Naive B cell (primary cell): ENCODE measurements at places on chromosomes 1 and 21. TPM values are rescaled to one million over a fixed set of nuclear protein-coding genes. Genes with fewer than 3 reads are reported as not detected.

UTP25 gene
- polyA plus RNA-seq, result 11.9 TPM

RHBG gene
- not detected for polyA plus RNA-seq

- no peak for DNase-seq
Observed at GRCh38 chr1:173400387-173400995, 76.6 kb upstream of the PRDX6 start.

DNA sequence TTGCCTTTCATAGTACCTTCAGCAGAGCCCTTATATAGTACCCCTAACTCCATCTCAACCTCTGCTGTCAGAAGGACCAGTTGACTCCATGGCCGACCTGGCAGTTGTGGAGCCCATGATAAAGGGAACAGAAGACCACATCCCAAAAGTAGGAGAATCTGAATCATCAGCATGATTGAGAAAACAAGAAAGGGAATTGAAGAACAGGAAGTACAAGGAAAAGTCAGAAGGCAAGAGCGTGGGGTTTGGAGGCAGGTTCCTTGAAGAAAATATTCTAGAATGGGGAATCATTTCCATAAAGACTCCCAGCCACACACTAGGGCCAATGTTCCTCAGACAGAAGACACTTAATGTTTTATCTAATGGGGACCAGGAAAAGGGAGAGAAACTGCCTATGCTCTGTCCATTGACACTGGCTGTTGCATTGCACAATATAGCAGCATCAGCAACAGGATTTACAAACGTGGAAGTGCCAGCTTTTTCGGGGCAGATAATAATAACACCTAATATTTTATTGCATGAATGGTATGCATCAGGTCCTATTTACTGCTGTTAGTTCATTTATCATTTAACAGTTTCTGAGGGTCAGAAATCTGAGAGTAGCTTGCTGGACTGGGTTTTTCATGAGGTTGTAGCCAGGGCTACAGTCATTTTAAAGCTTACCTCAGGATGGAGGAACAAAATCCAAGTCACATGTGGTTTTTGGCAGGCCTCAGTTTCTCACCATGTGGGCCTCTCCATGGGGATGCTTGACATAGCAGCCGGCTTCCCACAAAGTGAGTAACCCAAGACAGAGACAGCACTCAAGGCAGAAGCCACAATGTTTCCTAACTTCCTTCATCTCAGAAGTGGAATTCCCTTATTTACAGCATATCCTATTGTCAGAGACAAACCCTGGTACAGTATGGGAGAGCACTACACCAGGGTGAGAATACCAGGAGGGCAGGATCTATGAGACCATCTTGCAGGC lies 483.4 kb downstream of the PLPP3 start:
- no peak for DNase-seq

- peak; percentile 12 for DNase-seq
Observed at GRCh38 chr1:94463765-94464330, 45.7 kb downstream of the ABCD3 start.

GRCh38 chr1:160999376-160999775 lies 21.6 kb downstream of the F11R start:
- DNase-seq, result no peak

DNA sequence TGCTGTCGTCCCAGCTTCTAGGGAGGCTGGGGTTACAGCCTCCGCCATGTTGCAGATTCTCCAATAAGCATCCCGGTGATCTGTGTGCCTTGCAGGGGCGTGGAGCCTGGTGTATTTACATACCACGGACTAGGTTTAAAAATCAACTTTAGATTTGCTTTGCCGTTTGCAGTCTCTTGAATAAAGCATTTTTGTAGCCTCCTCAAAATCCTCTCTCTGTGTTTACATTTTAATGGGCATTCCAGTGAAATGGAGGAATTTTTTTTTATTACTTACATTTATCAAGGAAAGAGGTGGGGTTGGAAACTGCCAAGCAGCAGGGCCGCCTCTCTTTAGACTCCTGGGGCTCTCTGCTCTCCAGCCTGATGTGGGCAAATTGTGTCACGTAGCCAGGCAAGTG lies 437.5 kb upstream of the VAMP3 start:
- no peak for DNase-seq

- DNase-seq, result no peak
Observed at GRCh38 chr1:243620096-243620495, 229.9 kb downstream of the AKT3 start.

DNA sequence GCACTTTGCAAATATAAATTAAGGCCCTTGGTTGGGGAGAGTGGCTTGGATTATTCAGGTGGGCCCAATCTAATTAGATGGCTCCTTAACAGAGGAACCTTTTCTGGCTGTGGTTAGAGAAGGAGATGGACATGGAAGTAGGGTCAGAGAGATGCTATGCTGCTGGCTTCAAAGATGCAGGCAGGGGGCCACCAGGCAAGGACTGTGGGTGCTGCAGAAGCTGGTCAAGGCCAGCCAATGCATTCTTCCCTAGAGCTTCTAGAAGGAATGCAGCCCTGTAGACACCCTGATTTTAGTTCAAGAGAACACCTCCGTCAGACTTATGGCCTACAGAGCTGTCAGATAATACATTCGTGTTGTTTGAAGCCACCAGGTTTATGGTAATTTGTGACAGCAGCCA lies 3.7 kb upstream of the TMEM9 start:
- DNase-seq, result no peak

- DNase-seq, result no peak
Observed at GRCh38 chr1:5456090-5456811, 536.0 kb downstream of the NPHP4 start.
